ENCODE measurements at places on chromosomes 3 and 15.

GRCh38 chr15:87944050-87944449 is 312.5 kb downstream of the NTRK3 start:
- DNase-seq = no peak

DNA sequence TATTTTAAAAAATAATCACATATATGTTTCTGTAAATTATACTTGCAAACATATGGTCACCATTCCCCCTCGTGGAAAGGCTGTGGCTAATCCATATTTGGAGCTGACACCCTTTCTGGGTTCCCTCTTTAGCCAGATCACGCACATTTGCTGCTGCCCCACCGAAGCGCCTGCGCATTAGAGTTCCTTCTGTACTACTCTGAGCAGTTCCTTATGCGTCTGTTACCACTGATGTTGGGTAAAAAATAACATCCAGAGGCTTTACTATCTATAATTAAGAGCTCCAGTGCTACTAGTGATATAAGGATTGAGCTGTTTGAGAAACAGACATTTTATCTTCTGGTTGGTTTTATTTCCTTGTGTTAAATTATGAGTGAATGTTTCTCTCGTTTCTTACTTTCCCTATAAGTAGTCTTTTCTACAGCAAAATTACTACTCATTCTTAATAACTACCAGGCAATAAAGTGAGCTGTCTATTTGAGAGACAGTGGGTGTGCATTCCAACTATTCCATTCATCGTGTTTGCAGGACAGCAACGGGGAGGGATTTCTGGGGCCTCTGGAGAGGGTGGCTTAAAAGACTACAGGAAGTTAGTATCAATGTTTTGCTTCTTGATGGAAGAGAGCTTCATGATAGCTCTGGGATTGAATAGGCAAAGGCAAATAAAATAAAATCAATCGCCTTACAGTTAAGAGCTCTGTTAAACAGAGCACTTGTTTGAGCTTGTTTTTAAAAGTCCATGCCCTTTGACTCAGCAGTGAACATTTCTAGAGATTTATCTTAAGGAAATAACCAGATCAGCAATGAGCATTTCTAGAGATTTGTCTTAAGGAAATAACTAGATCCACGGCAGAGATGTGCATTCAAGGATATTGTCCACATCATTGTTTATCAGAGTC is 245.2 kb downstream of the CD47 start:
- DNase-seq = no peak

DNA sequence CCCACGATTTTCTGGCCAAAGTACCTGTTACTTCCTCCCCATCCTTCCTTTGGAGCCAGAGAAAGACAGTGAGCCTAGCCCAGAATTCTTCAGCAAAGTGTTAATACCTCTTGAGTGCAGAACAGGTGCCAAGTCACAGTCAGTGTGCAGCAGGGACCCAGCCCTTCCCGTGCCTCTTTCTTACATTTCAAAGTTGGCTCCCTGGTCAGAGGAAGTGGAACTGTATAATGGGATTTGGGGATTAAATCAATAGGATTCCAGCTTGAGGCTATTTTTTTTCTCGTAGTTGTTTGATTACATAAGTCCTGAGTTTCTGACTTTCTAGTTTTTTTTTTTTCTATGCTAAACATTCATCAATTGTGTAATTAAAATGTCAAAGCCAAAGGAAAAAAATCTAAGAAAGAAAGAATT is 52.6 kb upstream of the ABHD10 start:
- DNase-seq = no peak

DNA sequence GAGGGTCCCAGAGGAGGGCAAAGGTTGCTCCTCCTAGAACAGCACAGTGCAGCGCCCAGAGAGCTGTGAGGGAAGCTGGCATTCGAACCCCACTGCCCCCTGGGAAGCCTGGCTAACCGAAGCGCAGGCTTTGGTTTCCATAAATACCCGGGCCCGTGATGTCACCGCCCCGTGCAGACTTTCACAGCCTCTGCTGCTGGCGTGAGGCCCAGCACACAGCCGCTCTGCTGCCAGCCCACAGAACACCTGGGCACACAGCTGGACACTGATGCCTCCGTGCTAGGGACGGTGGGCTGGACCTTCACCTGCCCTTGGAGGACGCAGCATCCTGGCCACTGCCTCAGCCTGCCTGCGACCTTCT is 1.0 kb downstream of the IQSEC1 start:
- no peak for DNase-seq

DNA sequence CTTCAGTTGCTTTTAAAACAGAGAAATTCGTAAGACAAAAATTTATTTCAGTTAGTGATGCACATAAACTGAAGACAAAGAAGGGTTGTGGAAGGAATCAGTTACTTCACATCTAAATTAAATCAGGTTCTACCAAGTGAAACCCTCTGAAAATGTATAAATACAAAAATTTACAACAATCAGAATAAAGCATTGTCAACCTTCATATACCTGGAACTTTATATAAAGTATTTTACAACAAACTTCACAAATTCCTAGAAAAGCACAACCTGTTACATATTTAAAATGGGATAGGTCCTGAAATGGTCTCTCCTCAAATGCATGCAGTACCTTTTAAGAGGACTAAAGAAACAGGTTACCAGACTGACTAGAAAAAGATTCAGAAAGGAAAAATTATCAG is 26.9 kb downstream of the ATOSA start:
- no peak for DNase-seq

- peak; percentile 76 for DNase-seq
These were observed 7.2 kb downstream of the HERC1 start for GRCh38 chr15:63826528-63826927.

DNA sequence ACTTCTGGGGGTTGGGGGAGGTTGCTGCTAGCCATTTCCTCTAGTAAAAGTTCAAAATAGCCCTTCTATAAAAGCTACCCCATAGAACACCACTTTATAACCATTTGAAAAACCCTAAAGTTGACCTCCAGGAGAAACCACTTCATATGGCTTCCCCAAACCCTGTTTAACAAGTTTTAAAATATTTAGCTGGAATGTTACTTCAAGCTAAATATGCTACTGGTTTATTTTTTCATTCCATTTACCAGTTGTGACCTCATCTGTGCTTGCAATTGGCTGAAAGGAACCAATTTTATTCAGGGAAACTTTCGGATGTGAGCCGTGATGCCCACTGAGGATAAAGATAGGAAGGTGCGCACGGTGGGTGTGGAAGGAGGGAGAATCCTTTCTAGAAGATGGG is 221.3 kb downstream of the SUCLG2 start:
- DNase-seq = no peak

DNA sequence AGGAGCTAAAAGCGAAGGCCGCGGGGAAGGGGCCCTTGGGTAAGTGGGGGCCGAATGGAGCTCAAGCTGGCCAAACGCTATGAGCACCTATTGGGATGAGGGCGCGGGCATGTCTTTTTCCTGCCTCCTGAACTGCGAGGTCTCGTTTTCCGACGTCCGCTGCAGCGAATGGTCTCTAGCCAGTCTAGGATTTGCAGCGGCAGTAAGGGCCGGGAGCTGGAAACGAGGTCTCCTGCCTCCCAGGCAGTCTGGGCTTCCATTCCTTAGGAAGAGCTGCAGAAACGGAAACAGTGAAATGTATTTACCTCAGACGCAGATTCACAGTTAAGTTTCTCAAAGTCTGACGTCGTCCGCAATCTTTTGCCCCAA is 517 bp downstream of the TMA7 start:
- no peak for DNase-seq

GRCh38 chr3:155704771-155705559 is 39.9 kb downstream of the PLCH1 start:
- DNase-seq = no peak

GRCh38 chr15:25797511-25797935 is 65.6 kb downstream of the ATP10A start:
- DNase-seq = no peak

- DNase-seq = no peak
These were observed 31.9 kb upstream of the ADGRG7 start for GRCh38 chr3:100577382-100578008.

DNA sequence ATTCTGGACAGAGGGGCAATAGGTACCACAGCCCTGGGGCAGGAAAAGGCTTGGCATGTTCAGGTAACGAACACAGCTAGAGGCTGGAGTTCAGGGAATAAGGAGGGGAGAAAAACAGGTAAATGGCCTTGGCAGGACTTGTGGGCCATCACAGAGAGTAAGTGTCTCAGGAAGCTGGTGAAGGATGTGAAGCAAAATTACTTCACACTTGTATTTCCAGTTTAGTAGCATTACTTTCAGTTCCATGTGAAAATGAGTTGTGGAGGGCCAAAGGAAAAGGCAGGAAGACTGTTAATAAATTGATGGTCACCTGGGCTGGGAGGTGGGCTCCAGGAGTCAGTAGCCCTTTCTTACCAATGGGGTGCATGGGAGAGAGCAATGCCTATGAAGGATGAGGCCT is 25.6 kb downstream of the TRIM42 start:
- DNase-seq = no peak

DNA sequence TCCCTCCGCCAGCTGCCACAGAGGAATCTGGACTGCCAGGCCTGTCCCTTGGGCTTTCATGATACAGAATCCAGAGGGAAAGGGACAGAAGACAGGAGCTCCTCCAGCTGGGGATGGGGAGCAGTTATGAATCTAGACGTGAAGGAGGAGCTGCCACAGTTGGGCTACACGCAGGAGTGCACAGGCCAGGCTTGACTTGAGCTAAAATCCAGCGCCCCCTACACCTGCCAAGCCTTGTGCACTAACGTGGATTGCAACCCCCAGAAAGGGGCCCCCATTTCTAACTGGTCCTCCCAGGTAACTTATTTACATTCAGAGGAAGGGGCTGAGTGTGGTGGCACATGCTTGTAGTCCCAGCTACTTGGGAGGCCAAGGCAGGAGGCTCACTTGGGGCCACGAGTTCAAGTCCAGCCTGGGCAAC is 14.3 kb downstream of the KLHL6 start:
- no peak for DNase-seq

- DNase-seq = no peak
These were observed 8.3 kb downstream of the ACKR4 start for GRCh38 chr3:132605374-132605792.

DNA sequence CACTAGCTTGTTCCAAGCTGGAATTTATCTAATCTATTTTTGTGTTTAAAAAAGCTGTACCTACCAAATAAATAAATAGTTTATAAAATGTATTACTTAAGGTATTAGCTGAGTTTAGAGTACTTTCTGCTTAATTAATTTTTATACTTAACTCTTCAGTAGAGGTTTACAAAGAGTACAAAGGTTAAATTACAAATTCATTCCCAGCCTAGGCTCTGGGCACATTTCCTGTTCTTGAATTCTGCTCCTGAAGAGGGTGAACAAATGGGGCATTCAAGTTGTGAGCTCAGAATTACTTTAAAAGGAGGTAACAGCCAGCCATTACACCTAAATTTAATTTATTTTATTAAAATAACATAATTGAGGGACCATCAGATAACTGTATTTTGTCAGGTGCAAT is 26.4 kb downstream of the MKRN2 start:
- no peak for DNase-seq

GRCh38 chr3:149620291-149621020 is 37.4 kb downstream of the WWTR1 start:
- DNase-seq = no peak

GRCh38 chr3:77456431-77456830 is 416.5 kb downstream of the ROBO2 start:
- no peak for DNase-seq

GRCh38 chr15:73602992-73603391 is 30.2 kb downstream of the NPTN start:
- DNase-seq = no peak

DNA sequence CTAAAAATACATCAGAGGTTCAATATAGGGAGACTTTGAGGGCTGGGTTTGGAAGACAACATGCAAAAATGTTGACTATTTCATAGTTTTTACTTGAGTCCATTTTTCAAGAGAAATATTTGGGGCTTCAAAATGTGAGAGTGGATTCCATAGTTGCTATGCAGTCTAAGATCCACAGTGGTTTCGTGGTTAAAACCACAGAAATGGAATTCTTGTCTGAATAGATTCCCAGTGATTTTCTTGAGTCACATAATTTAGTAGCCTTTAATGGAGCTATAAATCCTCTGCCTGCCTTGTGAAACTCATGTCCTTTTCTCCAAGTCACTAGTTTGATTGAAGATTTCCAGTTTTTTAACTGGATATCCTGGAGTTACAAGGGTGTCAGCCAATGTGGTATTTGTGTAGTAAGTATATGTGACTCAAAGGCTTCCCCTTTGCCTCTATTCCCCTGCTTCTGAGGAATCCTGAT is 94.7 kb upstream of the RBMS3 start:
- no peak for DNase-seq

GRCh38 chr15:49466119-49466518 is 43.1 kb downstream of the FGF7 start:
- no peak for DNase-seq

DNA sequence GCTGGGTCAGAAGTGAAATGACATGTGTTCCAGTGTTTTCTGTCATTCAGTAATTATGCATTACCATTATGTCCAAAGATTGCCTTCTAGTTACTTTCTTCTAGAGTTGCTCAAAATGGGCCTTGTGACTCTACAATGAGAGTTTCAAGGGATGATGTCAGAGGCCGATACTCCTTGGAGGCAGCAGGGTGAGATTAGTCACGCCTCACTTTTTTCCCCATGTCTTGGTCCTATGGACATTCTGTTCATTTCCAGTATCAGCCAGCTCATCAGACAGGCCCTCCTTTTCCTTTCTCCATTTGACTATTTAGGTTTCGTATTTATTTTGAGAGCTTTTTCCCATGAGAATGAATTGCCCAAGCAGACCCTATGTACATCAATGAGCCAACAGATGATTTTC is 17.5 kb downstream of the VGLL3 start:
- no peak for DNase-seq

GRCh38 chr3:4397466-4397865 is 69.6 kb downstream of the SUMF1 start:
- no peak for DNase-seq

- DNase-seq = no peak
These were observed 124.3 kb downstream of the TIGIT start for GRCh38 chr3:114418107-114418506.

DNA sequence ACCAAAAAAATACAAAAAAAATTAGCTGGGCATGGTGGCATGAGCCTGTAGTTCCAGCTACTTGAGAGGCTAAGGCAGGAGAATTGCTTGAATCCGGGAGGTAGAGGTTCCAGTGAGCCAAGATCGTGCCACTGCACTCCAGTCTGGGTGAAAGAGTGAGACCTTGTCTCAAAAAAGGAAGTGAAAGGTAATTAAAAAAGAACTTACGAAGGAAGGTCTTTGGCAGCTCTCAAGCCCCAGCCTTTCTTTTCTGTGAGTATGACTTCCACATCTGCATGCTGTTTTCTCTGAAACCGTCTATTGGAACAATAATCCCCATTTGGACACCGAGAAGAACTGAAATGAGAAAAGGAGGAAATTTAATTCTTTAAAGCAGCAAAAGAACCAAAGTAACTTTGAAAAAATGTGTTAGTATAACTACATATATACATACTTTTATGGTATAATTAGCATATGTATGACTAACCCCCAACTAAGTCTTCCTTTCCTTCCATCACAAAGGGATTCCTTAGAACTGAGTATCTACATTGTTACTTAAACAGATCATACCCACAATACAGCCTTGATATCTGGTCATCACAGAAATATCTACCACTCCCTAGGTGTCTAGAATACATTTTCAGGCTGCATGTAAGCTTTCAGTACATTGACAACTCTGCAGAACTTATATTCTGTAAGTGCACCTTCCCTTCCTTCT is 50.1 kb downstream of the SETD2 start:
- no peak for DNase-seq

- DNase-seq = no peak
These were observed 61.0 kb upstream of the PPARG start for GRCh38 chr3:12227833-12228232.
